ENCODE measurements at places on chromosomes 5 and 9.

DNA sequence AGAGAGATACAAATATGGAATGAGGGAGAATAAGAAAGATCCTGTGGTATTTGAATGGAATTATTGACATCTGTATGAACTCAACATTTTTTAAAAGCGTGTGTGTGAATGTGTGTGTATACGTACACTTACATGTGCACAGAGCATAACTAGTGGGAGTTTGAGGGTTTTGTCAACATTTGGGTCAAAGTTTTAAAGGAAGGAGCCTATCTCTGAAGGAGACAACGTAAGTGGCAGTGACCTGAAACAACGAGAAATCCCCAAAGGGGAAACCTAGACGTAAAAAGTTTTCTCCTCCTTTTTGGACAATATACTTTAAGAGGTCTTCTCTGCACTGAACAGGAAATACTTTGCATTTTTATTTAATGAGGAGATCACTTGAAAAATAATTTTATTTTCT, 40.2 kb upstream of the DTWD2 start:
- DNase-seq = no peak

- peak; percentile 72 for DNase-seq
Observed at GRCh38 chr5:134138416-134139376, 24.2 kb downstream of the TCF7 start.

DNA sequence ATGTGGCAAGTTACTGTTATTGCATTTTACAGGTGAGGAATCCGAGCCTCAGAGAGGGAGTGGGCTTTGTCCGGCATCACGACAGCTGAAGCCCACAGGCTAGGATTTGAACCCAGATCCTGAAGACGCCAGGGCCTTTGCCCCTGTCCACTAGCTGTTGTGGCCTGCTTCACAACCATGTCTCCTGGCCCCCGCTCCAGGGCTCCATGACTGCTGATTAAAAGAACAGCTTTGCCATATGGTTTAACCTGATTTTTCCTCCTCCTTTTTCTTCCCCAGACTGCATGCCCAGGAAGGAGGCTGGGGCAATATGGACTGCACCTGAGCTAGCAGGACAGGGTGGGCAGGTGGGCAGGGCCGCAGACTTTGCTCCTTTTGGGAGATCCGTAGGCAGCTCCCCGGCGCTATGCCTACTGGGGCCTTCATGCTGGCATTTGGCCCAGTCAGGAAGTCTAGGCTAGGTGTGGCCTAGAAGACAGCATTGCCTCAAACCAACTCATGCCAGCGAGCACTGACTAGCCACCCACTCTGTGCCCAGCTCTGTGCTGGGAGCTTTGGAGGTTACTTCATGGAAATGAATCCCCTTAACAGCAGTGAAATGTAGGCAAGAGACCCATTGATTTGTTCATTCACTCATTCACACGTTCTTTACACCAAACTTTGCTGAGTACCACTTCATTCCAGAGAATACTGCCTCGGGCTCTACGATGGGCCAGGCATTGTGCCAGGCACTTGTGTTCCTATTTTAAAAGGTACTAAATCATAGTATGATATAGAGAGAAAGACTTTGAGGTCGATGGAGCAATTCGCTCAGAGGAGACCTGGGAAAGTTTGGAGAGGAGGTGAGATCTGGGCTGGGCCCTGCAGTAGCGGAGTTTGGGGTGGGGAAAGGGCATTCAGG, 94.3 kb upstream of the CPEB4 start:
- DNase-seq = no peak

DNA sequence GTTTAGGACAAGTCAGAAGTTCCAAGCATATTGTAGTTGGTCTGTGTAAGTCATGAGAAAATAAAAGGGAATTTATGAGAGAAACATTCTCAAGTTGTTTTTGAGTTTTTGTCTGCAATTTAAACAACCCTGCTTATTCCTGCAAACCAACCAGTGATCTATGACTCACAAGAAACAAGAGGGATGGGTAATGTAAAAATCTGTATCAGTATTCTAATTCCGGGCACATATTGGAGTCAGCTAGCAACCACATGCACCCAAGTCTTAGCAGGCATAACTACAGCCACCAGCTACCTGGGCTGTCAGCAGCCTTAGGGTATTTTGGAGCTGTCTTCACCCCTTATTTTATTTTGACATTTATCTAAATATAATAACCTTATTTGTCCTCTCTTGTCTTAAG, 128.7 kb upstream of the APC start:
- no peak for DNase-seq

DNA sequence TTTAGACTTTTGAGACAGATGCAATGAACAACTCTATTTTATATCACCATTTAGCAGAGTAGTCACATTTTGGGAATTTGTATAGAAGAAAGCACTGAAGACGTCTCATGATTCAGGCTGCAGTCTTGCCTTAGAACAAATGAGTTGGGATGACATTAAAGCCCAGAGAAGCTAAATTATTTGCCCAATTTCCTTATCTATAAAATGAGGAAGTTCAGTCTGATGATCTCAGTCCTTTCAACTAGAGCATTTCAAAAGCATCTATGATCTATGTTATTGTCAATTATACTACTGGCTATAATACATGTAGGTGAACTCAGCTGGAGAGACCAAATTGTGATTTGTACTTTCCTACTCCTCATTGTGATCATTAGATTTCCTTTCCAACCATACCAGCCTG, 154.1 kb downstream of the OSTF1 start:
- no peak for DNase-seq

GRCh38 chr5:176543428-176544182, 5.5 kb upstream of the CDHR2 start:
- DNase-seq = peak; percentile 64

- no peak for DNase-seq
Observed at GRCh38 chr5:38765399-38765861, 80.4 kb upstream of the OSMR start.

DNA sequence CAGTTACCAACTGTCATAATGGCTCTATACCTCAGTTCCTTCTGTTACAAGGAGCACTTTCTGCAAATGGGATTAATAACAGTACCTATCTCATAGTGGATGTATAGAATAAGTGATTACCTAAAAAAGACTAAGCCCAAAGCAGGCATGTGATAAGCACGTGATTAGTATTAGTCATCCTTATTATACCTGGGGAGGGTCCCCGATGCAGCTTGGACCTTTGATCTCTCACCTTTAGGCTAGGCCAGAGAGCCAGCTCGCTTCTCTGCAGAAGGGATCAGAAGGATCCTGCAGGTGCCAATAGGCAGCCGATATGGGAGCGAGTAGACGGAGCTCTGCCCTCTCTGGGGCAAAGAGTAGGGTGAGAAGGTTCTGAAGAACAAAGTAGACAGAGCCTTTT, 4.0 kb downstream of the JADE2 start:
- DNase-seq = no peak

- DNase-seq = no peak
Observed at GRCh38 chr5:45038366-45038987, 229.7 kb downstream of the MRPS30 start.

DNA sequence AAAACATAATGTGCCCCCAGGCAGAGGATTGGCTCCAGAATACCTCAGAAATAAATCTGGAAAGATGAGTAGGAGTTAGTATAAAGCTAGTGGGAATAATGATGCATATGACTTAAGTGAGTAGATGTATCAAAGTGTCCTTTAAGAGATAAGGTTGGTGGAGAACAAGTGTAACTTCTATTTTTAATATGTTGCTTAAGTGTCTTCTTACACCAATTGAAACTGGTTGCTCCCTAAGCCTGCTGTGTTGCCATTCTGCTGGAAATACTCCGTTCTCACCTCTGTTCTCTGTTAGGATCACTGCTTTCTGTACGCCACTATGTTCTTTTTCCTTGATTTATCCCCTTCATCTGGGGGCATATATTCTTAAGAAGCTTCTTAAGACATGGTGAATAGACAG, 286.4 kb downstream of the TMEM232 start:
- no peak for DNase-seq

DNA sequence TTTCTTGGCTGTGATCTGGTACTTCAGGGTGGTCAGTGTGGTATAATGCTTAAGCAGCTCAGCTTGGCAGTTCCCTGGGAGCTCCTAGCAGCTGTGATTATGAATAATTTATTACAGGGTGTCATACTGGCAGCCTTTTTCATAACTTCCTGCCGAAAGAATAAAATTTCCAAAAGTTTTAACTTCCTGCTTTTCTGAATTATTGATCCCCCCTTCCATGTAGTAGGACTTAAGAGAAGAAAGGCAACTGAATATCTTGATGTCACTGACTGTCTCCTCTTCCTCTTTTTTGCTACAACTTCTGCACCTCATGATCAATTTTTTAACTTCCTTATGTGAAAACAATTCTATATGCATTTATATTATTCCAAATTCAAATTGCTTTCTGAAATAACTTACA, 74.3 kb upstream of the SPEF2 start:
- DNase-seq = no peak

GRCh38 chr5:14251733-14252132, 108.6 kb downstream of the TRIO start:
- no peak for DNase-seq

- no peak for DNase-seq
Observed at GRCh38 chr5:9351546-9351945, 194.3 kb downstream of the SEMA5A start.

DNA sequence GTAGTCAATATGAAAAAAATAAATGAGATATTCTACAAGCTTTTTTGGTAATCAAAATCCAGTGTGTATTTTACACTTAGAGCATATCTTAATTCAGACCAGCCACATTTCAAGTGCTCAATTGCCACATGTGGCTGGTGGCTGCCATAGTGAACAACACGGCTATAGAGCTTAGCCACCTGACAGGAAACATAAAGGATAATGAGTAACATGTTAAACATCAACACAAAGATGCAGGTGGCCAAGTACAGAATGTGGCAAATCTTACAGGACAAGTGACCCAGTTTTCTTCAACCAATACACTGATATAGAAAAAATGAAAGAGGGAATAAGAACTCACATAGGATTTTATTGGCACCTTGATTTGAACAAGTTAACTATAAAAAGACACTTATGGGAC, 61.4 kb downstream of the KIF24 start:
- no peak for DNase-seq

- no peak for DNase-seq
Observed at GRCh38 chr9:118563677-118564076, 805.6 kb downstream of the BRINP1 start.

- DNase-seq = no peak
Observed at GRCh38 chr9:84955971-84956370, 286.4 kb downstream of the NTRK2 start.

GRCh38 chr5:93161661-93162654, 419.1 kb downstream of the NR2F1-AS1 start:
- DNase-seq = no peak

DNA sequence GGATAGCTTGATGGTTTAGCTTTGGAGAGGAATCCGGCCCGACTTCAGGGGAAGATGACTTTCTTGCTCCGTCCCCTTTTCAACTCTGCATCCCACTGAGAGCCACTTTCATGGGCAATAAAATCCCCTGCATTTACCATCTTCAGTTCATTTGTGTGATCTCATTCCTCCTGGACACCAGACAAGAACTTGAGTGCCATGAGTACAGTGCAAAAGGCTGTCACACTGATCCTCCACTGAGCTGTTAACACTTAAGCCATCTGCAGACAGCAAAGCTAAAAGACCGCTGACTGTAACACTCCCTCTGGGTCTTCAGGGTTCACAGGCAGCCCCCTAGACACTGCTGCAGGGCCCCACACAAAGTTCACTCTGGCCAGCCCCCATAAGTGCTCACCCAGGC, 48.3 kb upstream of the TCERG1 start:
- DNase-seq = no peak

GRCh38 chr9:7164440-7165330, 406.9 kb downstream of the KDM4C start:
- DNase-seq = no peak

DNA sequence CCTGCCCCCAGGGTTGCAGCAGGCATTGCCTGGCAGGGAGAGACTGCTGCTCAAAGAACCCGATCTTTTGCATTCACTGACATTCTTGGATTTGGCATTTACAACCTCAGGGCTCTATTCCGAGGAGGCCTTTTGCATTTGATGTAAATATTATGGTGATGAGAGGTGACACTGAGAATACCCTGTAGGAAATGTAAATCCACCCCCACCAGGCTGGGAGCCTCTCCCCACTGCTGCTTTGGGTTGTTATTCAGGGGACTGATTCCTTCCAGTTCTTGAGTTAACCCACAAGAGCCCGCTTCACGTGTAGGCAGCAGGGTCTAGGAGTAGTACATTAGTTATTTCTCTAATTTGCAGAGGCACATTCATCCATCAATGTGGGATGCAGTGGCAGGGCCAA, 55.5 kb upstream of the ARAP3 start:
- no peak for DNase-seq

GRCh38 chr5:134410822-134411221, 859 bp downstream of the CDKN2AIPNL start:
- DNase-seq = no peak

GRCh38 chr9:121399883-121400607, 30.0 kb upstream of the STOM start:
- no peak for DNase-seq

- DNase-seq = no peak
Observed at GRCh38 chr9:88075966-88076285, 62.3 kb downstream of the SPATA31C2 start.

DNA sequence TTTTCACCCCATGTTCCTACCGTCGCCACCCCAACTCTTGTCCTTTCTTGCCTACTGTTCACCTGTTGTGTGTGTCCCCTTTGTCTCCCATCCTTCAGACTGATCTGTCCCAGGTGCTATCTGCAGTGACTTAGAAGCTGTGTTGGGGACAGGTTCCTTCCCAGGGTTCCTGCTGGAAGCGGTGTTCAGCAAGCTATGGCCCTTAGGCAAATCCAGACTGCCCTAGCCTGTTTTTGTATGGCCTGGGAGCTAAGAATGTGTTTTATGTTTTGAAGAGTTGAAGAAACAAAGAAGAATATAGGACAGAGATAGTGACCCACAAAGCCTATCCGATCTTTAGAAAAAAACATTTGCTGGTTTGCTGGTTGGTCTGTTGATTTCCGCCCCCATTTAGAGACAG, 236.4 kb downstream of the GOLPH3 start:
- DNase-seq = no peak

GRCh38 chr9:14993061-14993800, 83.0 kb upstream of the FREM1 start:
- DNase-seq = peak; percentile 38

DNA sequence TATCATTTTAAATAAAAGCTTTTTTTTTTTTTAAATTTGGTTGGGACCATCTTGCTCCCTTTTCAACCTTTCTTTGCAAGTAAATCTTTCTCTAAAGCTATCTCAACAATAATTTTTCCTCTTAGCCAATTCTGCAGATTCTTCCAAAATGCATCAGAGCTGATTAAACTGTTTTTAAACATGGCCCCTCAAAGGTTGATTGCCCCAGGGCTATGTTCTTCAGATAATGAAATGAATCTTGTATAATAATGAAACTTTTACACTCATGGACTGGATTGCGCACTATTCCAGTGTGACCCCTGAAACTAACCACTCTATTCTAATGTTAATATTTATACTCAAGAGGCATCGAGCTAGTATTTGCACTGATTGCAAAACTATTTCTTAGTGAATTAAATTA, 222.8 kb upstream of the PRDM9 start:
- DNase-seq = no peak

DNA sequence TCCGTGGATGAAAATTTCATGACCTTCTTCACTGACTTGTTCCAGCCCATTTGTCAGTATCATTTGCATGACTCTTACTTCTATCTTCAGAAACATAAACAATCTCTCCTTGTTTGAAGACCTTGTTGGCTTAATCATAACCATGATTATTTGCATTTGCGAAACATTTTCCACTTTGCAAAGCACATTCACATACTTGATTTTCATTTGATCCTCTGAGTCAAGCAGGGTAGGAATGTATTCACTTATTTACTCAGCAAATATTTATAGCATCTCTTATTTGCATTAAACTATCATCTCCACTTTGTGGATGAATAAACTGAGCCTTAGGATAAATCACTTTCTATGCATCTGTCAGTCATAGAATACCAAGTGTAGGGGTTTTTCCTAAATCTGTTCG, 343.0 kb upstream of the SGCD start:
- no peak for DNase-seq

All from activated T-cell treated with anti-CD3 and anti-CD28 coated beads for 24 hours (primary cell).